ENCODE measurements at places on chromosomes 12 and 14. TPM values are rescaled to one million over a fixed set of nuclear protein-coding genes. Genes with fewer than 3 reads are reported as not detected.

The OLR1 gene
- not detected for total RNA-seq

The AP4S1 gene
- 9.9 TPM for total RNA-seq

The PAPLN gene
- total RNA-seq = 15.9 TPM

- H3K27ac ChIP-seq = no peak overlapping the region
- H3K4me1 ChIP-seq = no peaks in the 10 kb centered on the region
- H3K4me3 ChIP-seq = no peak overlapping the region
- no peaks in the 10 kb centered on the region for H3K36me3 ChIP-seq
Measured at GRCh38 chr14:51925980-51926379, 63.4 kb upstream of the RTRAF start.

GRCh38 chr12:4526923-4527546, 11.7 kb upstream of the RAD51AP1 start:
- H3K27ac ChIP-seq = no peak overlapping the region
- no peaks in the 10 kb centered on the region for H3K4me1 ChIP-seq
- peaks cover 7% of the 10 kb centered on the region for H3K36me3 ChIP-seq

- no peak overlapping the region for H3K27ac ChIP-seq
- no peaks in the 10 kb centered on the region for H3K36me3 ChIP-seq
- no peak for DNase-seq
- H3K4me3 ChIP-seq = no peak overlapping the region
- H3K4me1 ChIP-seq = no peaks in the 10 kb centered on the region
- H3K27me3 ChIP-seq = no peaks in the 10 kb centered on the region
Measured at GRCh38 chr12:19574601-19575000, 135.3 kb downstream of the AEBP2 start.

GRCh38 chr12:42483521-42483790, 106.1 kb downstream of the PRICKLE1 start:
- H3K27ac ChIP-seq = peak overlapping the region; percentile 67
- H3K4me3 ChIP-seq = peak overlapping the region; percentile 58
- peak; percentile 67 for DNase-seq
- H3K27me3 ChIP-seq = peaks cover 4% of the 10 kb centered on the region

DNA sequence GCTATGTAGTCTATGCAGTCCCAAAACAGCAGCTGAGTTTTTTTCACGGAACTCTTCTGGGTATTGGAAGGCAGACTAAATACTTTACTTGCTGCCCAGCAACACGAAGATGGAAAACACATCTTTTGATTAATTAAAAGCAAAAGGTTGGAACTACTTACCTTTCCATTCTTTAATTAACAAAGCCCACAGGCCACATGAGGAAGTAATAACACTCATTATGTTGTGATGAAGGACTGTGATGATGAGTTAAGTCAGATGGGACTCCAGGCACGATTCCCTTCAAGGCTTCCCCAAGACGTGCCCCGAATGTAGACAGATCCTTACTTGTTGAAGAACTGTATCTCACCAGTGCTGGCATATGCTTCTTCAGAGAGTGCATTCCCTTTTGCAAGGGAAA, 129.0 kb downstream of the WIF1 start:
- H3K27ac ChIP-seq = 0 out of 2 replicates have a peak overlapping the region, but pooled peaks have one; percentile 26
- no peak for DNase-seq
- H3K4me1 ChIP-seq = peaks cover 8% of the 10 kb centered on the region
- no peaks in the 10 kb centered on the region for H3K27me3 ChIP-seq
- no peak overlapping the region for H3K4me3 ChIP-seq

The TSHR gene
- not detected for total RNA-seq

DNA sequence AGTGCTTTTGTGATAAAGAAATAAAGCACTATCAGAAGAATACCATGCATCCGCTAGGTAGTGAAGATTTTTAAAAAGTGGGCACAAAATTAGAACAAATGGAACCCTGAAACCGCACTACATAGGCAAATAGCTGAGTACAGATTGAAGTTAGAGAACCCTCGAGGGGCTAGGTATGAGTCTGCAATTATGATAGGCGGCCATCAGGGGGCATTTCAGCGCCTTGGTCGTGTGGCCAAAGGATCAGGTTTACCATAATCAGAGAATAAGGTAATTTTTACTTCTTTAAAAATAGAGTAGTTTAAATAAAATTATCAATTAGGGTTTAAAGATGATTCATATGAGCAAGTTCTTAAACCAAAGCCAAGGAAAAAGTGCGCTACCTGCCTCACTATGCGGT, 129.8 kb downstream of the TMX1 start:
- peaks cover 5% of the 10 kb centered on the region for H3K4me1 ChIP-seq
- DNase-seq = no peak
- H3K27ac ChIP-seq = no peak overlapping the region

The GNB3 gene
- total RNA-seq = 9.0 TPM

- DNase-seq = no peak
- H3K4me3 ChIP-seq = no peak overlapping the region
- H3K4me1 ChIP-seq = peaks cover 17% of the 10 kb centered on the region
- H3K27me3 ChIP-seq = no peaks in the 10 kb centered on the region
- no peaks in the 10 kb centered on the region for H3K36me3 ChIP-seq
Measured at GRCh38 chr14:99229654-99230207, 42.3 kb downstream of the BCL11B start.

GRCh38 chr14:61266436-61266835, 14.7 kb downstream of the TMEM30B start:
- no peaks in the 10 kb centered on the region for H3K36me3 ChIP-seq
- no peak for DNase-seq
- H3K27ac ChIP-seq = no peak overlapping the region
- no peaks in the 10 kb centered on the region for H3K27me3 ChIP-seq
- no peaks in the 10 kb centered on the region for H3K4me1 ChIP-seq

- no peaks in the 10 kb centered on the region for H3K27me3 ChIP-seq
- H3K36me3 ChIP-seq = no peaks in the 10 kb centered on the region
- DNase-seq = peak; percentile 33
- H3K4me1 ChIP-seq = peaks cover 6% of the 10 kb centered on the region
- H3K27ac ChIP-seq = peak overlapping the region; percentile 59
- peak overlapping the region; percentile 98 for H3K4me3 ChIP-seq
Measured at GRCh38 chr12:51082561-51083125, 753 bp downstream of the CSRNP2 start.

- H3K36me3 ChIP-seq = no peaks in the 10 kb centered on the region
- H3K4me1 ChIP-seq = no peaks in the 10 kb centered on the region
- H3K4me3 ChIP-seq = no peak overlapping the region
- no peaks in the 10 kb centered on the region for H3K27me3 ChIP-seq
Measured at GRCh38 chr12:59834659-59835474, 239.0 kb downstream of the SLC16A7 start.

GRCh38 chr14:59482541-59483331, 1.5 kb downstream of the L3HYPDH start:
- H3K27me3 ChIP-seq = no peaks in the 10 kb centered on the region
- H3K36me3 ChIP-seq = peaks cover 16% of the 10 kb centered on the region
- H3K4me3 ChIP-seq = peak overlapping the region; percentile 71
- H3K27ac ChIP-seq = no peak overlapping the region

Measured in H1 (cell line).